ENCODE measurements at places on chromosomes 4 and X.

- DNase-seq = no peak
These were observed 23.4 kb downstream of the L1CAM start for GRCh38 chrX:153862369-153863250.

DNA sequence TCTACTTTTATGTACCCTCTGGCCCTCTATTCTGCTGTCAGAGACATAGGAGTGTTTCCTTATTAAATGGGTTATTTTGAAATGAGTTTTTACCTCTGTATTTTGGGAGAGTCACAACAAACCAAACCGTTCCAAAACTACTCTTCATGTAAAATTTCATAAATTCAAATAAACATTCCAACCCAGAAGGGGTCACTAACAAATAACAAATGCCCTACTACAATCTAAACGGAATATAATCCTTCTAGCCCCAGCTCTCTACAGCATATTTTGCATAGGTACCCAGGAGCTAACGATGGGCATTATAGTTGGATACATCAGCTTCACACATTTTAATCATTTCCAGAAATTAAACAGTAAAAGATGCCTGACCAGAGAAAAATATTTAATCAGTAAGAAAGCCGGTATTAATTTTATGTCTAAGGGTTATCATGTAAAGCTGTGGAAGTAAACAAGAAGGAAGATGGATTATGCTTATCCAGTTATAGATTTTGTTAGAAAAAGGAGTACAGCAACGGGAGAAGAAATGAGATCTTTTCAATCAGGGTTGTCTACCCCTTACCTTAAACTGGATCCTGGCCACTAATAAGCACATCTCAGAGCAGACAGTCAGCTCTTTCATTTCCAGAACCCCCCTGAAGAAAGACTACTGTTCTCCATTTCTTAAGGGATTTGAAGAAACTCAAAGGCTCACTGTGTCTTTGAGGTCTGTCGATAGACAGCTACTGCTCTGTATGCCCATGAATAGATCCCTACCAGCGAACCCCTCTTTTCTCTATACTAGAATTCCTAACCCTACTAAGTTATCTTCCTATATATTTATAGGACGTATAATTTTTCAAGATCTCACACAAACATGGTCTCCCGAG, 1.2 kb downstream of the UGDH start:
- no peak for DNase-seq

GRCh38 chrX:115913575-115913974, 257.0 kb upstream of the AGTR2 start:
- no peak for DNase-seq

DNA sequence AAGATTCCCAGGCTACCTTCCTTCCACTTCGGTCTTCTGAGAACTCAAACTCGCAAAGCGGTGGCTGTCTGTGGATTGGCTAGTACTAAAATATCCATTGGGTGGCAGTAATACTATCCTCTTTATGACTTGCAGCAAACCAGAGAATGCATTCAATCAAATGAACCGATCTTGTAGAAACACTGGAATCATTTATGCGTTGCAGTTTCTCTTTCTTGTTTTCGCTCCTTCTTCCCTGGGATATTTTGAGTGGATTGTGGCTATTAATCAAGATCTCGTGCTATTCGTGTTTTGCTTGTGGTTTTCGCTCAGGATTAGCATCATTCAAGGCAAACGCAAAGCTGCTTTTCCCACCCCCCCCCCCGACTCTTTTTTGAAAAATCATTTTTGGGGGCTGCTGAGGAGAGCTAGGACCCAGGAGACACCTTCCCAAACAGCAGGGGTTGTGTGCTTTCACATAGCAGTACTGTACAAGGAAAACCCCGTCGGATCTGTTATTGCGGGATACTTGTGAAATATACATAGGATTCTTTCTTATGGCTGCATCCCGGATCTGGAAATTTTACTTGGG, at the start of gene IL1RAPL1:
IL1RAPL1 (plus strand) TSS at position 466 of the 571 bp plus-strand sequence.
- no peak for DNase-seq

DNA sequence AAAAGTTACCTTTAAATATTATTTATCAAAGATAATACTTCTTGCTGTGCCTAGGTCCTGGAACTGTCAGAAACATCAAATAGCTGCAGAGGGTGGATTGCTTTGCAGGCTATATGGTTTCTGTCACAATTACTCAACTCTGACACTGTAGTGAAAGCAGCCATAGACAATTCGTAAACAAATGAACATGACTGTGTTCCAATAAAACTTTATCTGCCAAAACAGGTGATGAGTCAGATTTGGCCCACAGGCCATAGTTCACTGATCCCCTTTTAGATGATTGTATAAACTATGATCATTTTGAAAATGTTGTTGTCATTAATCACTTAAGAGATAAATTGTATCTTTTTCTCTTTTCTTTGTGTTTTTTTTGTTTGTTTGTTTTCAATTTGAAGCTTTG, 8.4 kb upstream of the MEPE start:
- DNase-seq = no peak

GRCh38 chr4:73841243-73841925, 4.9 kb downstream of the CXCL6 start:
- no peak for DNase-seq

DNA sequence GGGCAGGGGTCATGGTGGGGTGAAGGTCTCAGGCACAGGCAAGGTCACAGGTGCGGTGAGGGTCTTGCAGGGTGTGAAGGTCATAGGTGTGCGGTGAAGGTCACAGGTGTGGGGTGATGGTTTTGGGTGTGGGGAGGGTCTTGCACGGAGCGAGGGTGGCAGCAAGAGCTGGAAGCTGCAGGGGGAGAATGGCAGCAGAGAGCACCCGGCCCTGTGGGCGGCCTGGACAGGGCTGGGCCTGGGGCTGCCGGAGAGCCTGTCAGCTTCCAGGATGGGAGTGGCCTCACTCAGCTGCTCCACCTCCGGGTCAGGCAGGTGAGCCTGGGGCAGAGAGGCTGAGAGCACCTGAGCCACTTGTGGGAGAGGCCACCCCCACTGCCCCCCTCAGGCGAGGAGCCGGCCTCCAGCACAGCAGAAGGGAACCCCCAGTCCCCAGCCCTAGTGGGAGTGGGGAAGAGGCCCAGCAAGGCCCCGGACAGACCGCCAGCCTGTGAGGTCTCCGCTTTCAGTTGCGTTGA, 1.5 kb downstream of the MSANTD1 start:
- no peak for DNase-seq

GRCh38 chr4:145482209-145483037, 770 bp downstream of the SMAD1 start:
- no peak for DNase-seq

- no peak for DNase-seq
These were observed 715.6 kb upstream of the AADAT start for GRCh38 chr4:170805352-170805751.

GRCh38 chr4:114875630-114876029, 237.8 kb downstream of the NDST4 start:
- DNase-seq = no peak

DNA sequence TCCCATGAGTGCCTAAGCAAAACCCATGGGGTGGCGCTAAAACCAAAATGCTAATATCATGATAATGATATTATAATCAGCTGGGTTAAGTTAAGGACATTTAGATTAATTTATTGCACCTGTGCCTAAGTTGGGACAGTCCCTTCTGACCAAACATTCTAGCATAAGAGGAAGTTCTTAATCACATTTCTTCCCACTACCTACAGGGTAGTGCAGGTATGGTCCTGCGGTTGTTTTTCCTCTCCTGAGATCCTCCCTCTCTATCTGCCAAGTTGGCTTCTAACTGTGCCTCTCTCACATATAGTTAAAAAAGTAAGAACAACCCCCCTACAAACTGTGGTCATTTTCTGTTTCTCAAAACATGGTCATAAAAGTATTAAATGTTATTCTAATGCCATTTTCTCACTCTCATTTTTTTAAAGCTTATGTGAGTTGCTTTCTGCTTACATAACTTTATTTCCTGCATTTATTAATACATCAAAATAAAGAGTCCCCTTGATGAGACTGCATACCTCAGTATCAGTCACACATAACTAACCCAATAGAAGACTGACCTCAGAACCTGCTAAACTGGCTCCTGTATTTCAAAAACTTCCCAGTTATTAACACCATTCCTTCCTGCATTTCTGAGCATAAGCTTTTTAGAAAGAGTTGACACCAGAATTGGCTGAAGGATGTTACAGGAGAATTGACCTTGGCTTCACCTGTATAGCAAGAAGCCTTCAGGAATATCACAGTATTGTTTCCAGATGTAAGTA, 1332.5 kb downstream of the FSTL5 start:
- no peak for DNase-seq

DNA sequence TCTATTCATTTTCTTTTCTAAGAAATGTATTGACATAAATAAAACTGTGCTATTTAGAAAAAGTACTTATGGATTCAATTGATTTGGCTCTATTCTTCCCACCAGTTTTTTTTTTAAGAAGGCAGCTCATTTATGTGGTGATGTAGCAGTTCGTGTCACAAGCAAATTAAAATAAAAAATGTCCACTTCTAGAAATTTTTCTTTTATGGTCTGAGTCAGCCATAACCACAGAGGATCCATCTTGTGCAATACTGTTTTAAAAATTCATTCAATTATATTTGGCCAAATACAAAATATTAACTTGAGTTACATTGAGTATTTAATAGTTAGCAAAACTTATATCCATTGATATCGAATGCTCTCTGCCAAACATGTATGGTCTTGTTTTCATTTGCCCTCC, 207.9 kb upstream of the FAT1 start:
- no peak for DNase-seq

DNA sequence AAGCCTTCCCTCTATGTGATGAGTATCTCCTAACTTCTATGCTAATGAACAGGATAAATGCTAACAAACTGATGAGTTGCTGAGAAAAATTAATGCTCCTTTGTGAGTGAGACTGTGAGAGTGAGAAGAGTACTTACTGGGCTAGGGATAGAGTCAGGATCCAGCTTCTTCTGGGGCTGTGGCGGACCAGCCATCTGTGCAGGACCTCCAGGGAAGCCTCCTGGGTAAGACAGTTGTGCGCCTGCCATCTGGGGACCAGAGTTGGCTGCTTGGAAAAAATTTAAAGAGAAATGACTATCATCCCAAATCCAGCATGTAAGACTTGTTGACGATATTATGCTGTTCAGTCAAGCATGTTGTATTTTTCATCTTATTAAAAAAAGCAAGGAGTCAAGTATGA, 21.0 kb downstream of the SEC24D start:
- no peak for DNase-seq
